ENCODE measurements at places on chromosomes 12 and 14. TPM values are rescaled to one million over a fixed set of nuclear protein-coding genes. Genes with fewer than 3 reads are reported as not detected.

DNA sequence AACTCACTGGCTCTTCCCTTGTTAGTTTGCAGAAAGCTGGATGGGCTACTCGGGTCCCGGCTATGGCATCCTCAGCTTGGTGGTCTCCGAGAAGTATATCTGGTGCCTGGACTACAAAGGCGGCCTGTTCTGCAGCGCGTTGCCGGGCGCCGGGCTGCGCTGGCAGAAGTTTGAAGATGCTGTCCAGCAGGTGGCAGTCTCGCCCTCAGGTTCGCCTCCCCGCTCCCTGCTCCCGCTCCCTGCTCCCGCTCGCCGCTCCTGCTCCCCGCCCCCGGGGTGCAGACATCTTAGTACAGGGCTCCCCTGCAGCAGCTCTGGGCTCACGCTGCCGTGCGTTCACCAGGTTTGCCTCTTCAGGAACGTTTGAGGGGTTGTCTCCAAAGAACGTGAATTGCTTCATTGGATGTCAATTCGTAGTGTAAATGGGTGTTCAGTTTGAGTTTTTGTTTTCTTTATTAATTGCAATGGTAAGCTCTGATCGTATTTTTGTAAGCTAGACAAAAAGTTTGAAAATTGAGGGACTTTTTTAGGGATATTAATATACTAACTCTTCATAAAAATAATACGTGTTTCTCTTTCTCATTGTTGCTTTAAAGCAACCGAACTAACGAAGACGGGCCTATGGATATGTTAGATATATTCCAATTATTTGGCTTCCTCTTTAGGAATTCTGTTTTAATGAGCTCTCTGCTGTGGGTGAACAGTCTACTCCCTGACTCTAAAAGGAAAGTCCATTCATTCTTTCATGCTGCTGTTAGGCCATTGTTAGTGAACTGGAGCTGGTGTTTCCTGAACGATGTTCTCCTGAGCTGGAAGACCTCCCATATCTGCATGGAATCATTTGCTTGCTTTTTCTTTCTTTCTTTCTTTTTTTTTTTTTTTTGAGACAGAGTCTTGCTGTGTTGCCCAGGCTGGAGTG is 71.3 kb downstream of the ANKRD9 start:
- DNase-seq = peak; percentile 83

DNA sequence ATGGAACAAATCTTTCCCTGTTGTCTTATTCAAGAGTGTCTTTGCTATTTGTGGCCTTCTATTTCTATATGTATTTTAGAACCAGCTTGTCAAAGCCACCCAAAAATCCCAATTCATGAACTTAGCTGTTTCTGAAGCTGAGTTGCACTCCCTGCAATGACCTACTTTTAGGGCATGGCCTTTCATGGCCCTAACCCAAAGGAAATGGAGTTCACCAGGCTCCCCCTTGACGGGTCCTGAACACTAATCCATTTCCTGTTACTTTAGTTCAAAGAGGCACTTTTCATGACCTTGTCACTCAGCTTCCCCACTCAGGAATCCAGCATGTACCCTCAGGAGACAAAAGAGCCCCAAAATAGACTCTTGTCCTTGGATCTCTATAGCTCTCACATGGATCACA is 7.6 kb downstream of the TMED8 start:
- no peak for DNase-seq

- no peak for DNase-seq
Measured at GRCh38 chr12:25197608-25198007, 2.6 kb downstream of the ETFRF1 start.

DNA sequence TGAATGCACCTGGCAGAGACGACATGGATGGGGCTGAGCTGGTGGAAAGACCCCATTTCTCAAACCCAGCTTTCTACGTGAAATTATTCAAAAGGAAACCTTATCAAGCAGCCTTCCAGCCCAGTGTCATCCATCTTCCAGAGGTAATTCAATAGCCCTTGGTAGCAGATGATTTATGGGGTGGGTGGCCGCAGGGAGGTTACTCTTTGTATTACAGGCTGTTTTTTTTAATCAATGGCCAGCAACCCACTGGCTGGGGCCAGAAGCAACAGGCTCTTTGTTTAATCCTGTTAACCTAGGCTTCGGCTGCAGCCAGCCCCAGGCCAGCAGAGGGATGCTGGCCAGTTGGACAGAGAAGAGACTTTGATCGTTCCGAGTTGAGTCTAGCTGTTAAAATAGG is 139.8 kb upstream of the SRRM4 start:
- DNase-seq = no peak

GRCh38 chr14:73758392-73759182 is 44.4 kb upstream of the PNMA1 start:
- peak; percentile 87 for DNase-seq

Gene SGPP1
- polyA plus RNA-seq = 27.8 TPM

Gene SETD3
- polyA plus RNA-seq = 56.8 TPM

Gene TRHDE
- 2.0 TPM for polyA plus RNA-seq

- DNase-seq = no peak
Measured at GRCh38 chr12:70584332-70584731, 52.9 kb downstream of the PTPRB start.

DNA sequence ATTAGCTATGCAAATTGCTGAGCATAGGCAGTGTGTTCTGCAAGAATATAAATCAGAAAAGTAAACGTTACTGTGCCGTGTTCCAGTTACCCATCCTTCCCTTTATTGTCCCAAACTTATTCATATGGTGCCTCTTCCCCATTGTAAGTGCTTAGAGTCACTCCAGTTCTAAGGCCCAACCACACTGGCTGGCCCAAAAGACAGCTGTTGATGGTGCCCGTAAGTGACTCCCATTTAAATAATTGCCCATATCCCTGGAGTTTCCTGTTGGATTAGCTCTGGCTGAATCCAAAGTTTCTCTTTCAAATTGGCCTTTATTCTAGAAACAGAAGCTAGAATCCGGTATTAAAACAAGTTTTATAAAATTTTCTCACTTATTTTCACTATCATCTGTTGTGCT is 400.1 kb upstream of the DDHD1 start:
- DNase-seq = no peak

GRCh38 chr12:131940141-131940547 is 9.6 kb upstream of the EP400 start:
- DNase-seq = no peak

Gene TMEM63C
- polyA plus RNA-seq = 3.1 TPM

Gene CFL2
- 42.8 TPM for polyA plus RNA-seq

DNA sequence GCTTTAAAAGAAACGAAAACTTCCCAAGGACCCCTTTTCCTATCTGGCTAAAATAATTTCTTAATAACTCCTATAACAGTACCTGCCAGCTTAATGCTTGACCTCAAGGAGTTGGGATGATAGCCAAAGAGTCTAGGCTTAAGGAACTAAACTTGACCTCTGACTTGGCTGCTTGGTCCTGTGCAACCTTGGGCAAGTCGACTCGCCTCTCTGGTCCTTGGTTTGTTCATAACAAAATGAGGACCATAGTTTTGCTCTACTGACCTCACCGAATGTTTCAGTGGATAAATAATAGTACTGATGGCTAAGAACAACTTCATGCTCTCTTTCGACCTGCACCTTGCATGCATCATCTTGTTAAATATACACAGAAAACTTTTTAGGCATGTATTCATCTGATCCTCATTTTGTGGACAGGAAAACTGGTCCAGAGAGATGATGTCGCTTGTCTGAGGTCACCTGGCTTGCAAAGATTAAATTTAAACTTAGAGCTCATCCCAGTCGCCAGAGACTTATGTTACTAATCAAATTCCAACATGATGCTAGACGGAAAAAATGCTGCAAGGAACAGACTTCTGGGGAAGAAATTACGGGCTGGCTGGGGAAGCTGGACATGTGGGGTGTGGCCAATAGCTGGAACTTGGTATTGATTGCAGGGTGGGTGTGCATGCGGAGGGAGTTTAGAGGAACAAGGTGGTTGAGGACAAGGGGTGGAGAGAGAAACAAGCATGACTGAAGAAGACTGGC is 38.0 kb upstream of the WSCD2 start:
- no peak for DNase-seq

DNA sequence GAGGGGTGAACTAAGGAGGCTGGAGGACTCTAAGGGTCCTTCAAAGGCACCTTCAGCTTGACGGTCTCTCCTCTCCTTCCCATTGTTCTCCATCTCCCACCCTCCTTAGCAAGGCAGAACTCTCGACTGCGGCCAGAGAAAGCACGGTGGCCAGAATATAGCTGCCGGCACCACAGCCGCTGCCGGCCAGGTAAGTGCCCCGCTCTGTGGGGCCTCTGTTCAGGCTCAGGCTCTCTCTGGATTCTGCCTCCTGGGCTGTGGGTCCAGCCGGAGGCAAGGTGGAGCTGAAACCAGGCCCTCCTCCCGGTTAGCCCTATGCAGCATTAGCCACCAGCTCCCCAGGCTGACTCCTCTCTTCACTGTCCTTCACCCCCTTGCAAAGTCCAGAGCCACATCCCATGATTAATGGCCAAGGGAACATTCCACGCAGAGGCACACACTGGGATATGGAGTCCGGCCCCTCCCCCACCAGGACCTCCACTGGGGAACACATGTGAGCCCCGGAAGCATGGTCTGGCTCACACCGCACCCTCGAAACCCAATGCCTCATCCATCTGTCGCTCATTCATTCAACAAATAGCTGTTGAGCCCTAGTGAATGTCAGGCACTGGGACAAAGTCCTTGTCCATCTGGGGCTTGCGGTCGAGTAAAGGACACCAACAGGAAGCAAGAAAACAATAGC is 25.2 kb downstream of the LTBP2 start:
- no peak for DNase-seq

Gene MAP3K9
- polyA plus RNA-seq = 0.67 TPM

- no peak for DNase-seq
Measured at GRCh38 chr14:81472096-81472800, 61.4 kb downstream of the SEL1L start.

- peak; percentile 83 for DNase-seq
Measured at GRCh38 chr12:89238593-89238992, 113.7 kb downstream of the DUSP6 start.

GRCh38 chr12:107446476-107446875 is 239.1 kb upstream of the PWP1 start:
- no peak for DNase-seq
